ENCODE measurements at places on chromosomes 13 and 19. TPM values are rescaled to one million over a fixed set of nuclear protein-coding genes. Genes with fewer than 3 reads are reported as not detected.

Gene CGB3
- total RNA-seq, result not detected

Gene GNG7
- total RNA-seq, result 18.8 TPM

Gene NBEA
- 27.0 TPM for total RNA-seq

Gene ADAMTSL5
- total RNA-seq, result 3.9 TPM

Gene NLRP11
- not detected for total RNA-seq

Gene FOSB
- 25.2 TPM for total RNA-seq

Gene MISP
- total RNA-seq, result 2.0 TPM

Gene SMIM44
- not detected for total RNA-seq

Gene SIRT6
- total RNA-seq, result 22.0 TPM

Gene PRR19
- 0.50 TPM for total RNA-seq

Gene TPTE2
- not detected for total RNA-seq

Gene HCST
- total RNA-seq, result 14.6 TPM

Gene KLK12
- not detected for total RNA-seq
